ENCODE measurements at places on chromosomes 6 and 20.

DNA sequence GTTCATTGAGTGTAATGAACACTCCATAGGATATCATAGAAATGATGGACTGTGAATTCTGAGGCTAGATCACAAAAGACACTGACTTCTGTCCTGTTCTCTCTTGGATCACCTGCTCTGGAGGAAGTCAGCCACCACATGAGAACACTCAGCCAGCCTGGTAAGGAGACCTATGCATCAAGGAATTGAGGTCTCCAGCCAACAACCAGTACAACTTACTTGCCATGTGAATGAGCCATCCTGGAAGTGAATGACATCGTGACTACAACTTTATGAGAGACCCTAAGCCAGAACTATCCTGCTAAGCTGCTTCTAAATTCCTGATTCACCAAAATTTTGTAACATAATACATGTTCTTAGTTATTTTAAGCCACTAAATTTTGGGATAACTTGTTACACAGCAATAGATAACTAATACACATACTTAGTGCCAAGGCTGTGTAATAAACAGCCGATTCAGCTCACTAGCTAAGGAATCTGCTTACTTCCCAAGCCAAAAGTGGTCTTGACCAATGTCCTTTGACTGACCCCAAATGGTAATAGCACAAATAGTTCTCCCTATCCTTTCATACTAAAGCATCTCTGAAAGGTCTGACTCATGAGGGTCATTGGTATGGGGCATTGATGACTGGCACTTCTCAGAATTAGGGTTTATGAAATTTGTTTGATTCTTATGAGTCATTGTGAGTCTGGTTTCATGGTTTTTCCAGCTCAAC is 6.9 kb upstream of the CTNNBL1 start:
- no peak for DNase-seq

DNA sequence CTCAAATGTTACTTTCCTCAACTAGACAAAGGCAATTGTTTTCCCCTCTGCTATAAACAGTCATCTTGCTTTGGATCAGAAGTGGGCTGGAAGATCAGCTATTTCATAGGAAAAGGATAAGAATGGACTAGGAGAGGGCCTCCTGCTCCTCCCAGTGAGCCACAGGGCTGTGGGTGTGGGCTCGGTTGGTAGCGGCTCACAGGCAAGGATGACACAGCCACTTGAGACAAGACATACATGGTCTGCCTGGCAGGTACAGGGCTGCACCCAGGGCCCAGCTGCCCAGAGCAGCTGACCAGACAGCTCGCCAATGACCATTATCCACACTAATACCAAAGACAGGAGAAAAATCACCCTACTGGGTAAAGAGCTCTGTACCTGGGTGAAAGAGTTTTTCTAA is 9.0 kb upstream of the SLA2 start:
- no peak for DNase-seq

- DNase-seq, result no peak
Observed at GRCh38 chr6:31096656-31097055, 15.7 kb downstream of the C6orf15 start.

DNA sequence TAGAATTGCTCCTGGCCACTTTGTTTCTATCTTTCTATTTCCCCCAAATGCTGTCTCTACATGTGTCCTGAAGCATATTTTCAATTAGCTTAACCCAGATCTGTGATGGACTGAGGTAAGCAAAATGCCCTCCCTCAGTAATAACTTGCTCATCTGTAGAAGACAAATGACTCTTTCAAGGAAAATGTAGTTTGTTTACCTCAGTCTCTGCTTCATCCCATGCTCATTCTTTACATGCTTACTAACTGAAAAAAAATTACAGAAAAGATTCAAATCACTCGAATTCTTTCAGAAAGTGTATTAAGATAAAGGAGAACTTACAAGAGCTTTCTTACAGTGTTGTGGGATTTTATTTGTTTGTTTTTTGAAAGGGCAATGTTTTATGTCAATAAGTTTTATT is 531.1 kb downstream of the LMBRD1 start:
- no peak for DNase-seq

DNA sequence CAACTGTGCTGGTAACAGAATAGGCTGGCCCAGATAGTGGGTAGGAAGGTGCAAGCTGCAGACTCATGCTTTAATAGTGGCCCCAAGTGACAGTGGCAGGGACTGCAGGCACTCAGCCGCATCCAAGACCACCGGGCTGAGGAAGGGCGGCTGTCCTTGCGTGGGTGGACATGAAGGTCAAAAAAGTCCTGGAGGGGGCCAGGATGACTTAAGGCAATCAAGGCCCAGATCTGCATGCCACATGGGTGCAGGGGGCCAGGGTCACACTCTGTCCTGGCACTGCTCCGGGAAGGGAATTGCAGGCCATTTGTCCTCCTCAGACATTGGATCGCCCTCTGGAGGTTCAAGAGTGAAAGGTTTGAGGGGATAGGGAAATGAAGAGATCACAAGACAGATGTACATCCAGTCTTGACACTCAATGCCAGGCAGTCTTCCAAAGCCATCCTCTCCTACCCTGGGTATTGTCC is 10.4 kb upstream of the VNN2 start:
- no peak for DNase-seq

- no peak for DNase-seq
Observed at GRCh38 chr6:95785785-95786184, 208.4 kb downstream of the MANEA start.

GRCh38 chr20:35583636-35584560 is 31.7 kb upstream of the SPAG4 start:
- DNase-seq, result no peak

DNA sequence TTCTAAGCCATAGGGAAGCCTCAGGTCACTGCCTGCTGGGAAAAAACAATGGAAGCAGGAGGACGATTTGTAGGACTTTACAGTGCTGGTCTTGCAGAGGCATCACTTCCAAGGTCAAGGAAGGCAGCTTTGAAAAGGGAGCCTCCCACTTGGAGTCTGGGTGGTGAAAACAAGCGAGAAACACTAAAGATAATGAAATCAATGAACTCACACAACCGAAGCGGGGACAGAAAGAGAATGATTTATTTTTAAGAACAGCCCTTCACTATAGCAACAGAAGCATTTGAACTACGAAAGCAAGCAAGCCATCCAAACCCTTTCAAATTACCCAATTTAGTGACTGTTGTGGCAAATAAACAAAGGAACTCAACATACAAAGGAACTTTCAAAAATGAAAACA is 227.5 kb downstream of the THBS2 start:
- DNase-seq, result no peak

DNA sequence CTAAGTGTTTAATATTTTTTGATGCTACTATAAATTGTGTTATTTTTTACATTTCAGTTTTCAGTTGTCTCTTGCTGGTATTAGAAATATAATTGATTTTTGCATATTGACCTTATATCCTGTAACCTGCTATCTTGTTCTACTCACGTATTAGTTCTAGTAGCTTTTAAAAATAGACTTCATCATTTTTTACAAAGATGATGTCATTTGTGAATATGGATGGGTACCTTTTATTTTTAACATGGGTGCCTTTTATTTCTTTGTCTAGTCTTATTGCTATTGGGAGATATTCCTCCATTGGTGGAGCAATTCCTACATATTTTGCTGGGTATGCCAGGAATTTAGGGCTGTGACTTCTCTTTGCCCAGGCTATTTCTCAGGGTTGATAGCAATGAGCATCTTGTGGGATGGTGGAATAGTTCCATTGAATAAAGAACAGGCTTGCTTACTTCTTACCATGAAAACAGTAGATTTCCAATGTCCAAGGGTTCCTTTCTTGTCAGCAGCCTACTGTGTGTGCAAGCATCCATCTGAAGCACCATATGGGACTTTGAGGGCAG is 149.7 kb downstream of the CARMIL1 start:
- no peak for DNase-seq

- no peak for DNase-seq
Observed at GRCh38 chr6:169810066-169810989, 58.9 kb downstream of the ERMARD start.

DNA sequence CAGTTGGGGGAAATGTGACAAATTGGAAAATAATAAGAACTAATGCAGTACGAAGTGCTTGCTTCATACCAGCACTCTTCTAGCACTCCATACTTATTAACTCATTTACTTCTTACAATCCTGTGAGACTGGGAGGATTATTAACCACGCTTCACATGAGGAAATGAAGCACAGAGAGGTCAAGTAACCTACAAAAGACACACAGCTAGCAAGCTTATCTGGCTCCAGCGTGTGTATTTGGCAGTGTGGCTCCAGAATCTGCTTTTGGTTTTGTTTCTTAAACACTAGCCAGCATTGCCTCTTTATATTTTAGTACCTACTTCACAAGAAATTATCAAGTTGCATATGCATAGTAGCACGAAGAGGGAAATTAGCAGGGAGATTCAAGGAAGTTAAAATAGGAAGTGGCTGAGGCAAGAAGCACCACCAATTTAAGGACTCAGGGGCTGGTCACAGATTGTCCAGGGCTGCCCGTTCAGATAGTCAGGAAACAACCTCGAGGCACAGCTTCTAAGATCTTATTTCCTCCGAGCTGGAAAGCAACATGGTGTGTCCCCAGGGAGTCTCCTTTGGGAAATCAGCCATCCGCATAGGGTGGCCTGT is 302.7 kb upstream of the PRDM1 start:
- DNase-seq, result no peak

Data from hypothalamus (tissue), 51 donors.